T-helper 17 cell (primary cell): ENCODE measurements at places on chromosomes 5 and 9.

DNA sequence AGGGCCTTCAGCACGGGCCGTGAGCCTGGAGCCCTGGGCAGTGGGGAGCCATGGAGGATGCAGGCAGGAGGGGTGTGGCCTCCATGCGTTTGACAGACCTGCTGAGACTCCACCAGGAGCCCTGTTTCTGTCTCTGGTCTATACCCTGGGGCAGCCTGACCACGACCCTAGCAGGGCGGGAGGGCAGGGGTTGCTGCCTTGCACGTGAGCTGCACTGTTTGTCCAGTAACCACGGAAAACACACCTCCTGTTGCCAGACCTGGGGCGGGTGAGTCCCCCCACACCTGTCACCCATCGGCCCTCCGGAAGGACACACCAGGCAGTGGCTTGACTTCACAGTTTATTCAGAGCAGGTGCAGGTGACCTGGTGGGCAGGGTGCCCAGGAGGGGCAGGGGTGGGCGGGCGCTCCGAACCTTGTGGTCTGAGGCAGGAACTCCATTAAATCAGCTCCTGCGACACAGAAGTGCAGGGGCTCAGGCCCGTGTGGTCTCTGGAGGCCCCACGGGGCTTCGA is 3.9 kb downstream of the LCN8 start:
- DNase-seq, result no peak

DNA sequence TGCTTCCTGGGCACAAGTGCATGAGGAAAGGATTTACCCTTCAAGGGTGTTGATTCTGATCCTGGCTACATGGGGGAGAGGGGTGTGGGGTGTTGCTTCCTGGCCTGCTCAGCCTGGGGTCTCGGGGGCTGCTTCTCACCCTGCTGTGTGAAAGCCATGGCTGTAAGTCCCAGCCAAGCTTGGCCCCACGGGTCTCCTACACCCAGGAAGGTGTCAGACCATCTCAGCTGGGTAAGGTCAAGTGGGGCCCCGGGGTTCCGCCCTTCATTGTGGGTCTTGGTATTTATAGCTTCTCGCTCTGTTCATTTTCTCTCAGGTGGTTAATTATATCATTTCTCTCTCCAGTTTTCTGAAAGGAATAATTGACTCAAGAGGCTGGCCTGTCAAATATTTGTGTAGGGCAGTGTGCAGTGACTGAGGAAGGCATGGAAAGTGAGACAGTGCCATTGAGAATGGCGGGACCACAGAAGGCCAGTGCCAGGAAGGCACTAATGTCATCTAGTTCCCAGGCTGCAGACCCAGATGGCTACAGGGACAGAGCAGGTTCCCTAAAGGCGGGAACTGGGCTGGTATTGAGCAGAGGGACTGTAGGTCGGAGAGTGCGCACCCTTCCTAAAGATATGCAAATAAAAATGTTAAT is 126.0 kb downstream of the FOXD1 start:
- no peak for DNase-seq

DNA sequence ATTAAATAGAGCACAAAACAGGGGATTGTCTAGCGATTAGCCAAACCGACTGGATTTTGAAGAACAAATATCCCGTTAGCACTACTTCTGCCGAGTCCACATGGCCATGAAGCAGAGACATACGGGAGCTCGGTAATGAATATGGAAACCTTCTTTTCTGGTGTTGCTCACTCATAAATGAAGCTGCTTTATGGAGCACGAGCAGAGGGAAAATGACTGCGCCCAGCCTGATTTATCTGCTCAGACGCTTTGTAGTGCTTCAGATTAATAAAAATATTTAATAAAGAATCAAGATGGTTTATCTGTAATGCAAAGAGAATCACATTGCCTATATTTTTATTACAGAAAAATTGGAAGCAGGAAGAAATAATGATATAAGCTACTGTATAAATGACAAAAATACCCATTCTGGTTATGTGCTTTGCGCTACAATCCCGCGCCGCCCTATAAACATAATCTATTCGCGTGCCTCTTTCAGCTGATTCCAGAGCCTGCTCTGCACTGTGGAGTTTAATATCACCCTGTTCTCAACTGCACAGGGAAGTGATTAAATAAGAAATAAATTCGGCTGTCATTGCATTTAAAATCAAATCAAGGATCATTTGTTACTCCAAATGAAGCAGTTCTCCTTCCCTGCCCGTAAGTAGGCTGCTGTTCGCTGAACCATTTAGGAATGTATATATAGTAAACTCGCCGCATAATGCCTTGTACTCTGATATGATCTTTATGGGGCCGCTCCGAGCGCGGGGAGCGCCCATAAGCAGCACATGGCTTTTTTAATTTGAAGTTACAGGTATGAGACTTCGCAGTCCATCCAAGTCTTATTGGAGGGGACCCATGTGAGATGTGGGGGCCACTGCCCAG is 22.3 kb upstream of the UBAC1 start:
- DNase-seq, result no peak

DNA sequence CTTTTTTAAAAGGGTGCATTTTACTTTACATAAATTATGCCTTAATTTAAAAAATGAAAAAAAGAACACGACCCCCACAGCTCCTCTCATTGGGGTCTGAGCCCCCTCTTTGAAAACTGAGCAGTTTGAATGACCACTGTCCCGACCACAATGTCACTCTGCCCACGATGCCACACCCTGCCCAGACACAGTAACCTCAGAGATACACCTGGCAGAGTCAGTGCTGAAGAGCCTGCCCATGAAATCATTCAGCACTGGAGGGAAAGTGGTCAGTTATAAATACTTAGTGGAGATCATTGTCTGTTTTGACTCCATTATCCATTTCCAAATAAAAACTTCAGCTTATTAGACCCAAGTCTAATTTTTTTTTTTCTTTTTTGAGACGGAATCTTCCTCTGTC is 49.3 kb downstream of the DNAJC21 start:
- DNase-seq, result no peak

DNA sequence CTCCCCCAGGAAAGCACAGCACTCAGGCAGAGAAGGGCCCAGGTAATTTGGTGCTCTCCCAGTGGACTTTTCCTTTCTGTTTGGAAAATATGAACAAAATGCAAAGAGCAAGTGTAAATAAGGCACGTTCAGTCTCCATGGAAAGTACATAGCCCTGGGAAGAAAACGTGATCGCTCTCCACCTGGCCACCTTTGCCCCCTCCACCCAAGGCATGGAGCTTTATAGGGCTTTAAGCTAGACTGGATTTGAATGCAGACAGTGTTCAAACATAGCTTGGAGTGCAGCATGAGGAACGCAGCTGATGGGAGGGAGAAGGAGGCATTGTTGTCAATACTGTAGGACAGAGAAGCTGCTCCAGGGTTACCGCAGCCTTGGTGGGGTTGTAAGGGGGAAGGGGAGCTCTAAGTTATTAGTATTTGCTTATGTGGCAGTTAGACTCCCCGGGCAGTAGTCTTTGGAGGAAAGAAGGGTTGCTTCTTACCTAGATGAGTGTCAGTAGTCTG is 500.2 kb downstream of the SPOCK1 start:
- no peak for DNase-seq

- no peak for DNase-seq
These were observed 57.9 kb upstream of the MIER3 start for GRCh38 chr5:57009811-57010210.

GRCh38 chr5:159576902-159577301 is 246.6 kb upstream of the IL12B start:
- DNase-seq, result no peak

- no peak for DNase-seq
These were observed 127.6 kb downstream of the SLF1 start for GRCh38 chr5:94745786-94746730.

- no peak for DNase-seq
These were observed 42.8 kb downstream of the FAM78A start for GRCh38 chr9:131233556-131233955.

- DNase-seq, result no peak
These were observed 60.8 kb downstream of the WDR41 start for GRCh38 chr5:77431286-77431685.

DNA sequence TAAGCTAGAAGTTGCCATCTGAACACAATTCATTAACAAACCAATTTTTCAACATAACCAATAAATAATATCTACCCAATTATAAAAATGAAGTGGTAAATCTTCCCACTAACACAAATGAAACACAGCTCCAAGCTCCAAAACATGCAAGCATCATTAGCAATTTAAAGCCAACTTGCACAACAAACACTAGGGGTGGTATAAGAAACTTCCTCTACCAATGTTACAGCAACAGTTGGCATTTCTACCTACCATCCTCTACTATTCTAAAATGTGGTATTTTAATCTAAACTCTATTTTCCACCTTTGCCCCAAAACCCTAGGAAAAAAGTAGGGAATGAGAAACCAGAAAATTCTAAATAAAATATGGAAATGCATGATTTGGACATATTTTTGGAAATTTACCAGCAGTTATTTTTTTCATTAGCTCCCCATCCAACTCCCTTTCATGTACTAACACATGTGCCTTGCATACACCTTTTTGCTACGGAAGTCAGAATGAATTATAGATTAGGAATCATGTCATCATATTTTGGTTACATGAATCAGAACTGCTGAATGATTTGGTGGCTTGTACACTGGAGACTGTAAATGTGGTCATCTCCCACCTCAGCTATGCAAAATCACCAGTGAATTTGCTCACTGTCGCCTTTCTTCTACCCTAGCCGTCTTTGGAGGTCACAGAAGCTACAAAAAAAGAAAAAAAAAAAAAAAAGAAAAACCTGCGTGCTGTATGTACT is 4.1 kb downstream of the NR6A1 start:
- DNase-seq, result no peak

GRCh38 chr5:147483961-147484707 is 25.7 kb downstream of the DPYSL3 start:
- DNase-seq, result no peak

GRCh38 chr5:176406436-176407052 is 9.8 kb downstream of the CLTB start:
- no peak for DNase-seq

- DNase-seq, result no peak
These were observed 975 bp downstream of the AGXT2 start for GRCh38 chr5:35046774-35047173.
